Neural progenitor cell (in vitro differentiated cells): ENCODE measurements at places on chromosomes 12 and 14.
A peak's percentile ranks its signal among the peaks of the same experiment; 100 is the strongest.

DNA sequence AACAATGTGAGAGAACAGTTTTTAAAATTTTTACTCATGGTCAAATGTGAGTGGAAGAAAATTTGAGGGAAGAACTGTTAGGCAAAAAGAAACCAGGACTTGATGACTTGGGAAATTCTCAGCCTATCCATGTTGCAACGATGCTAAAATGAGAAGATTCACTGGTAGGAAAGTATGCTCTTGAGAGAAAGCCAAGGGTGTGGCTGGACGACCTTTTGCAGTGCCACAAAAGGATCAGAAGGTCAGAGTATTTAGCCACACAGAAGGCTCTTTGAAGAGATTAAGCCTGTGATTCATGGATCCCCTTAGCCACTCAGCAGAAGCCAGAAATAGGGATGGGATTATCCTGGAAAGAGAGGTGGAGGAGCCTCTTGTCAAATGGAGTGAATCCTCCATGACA, 336.8 kb downstream of the LRIG3 start:
- no peak overlapping the region for H3K4me3 ChIP-seq
- DNase-seq = peak; percentile 62
- no peaks in the 10 kb centered on the region for H3K27me3 ChIP-seq
- peaks cover 15% of the 10 kb centered on the region for H3K4me1 ChIP-seq

DNA sequence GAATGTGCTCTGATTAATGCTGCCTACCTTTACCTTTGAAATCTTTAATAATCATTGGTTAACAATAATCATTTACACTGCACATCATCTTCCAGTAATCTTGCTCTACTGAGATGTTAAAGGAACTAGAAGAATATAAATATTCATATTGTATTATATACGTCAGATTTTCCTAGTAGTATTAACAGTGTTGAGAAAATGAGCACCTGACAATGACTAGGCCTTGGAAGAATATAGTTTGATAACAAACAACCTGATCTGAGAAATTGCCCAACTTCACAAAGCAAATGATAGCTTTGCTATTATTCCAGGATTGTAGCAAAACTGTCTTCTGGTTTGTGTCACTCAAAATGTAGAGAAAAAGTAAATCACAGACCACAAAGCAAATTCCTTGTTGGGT, 467.1 kb downstream of the NOVA1 start:
- no peaks in the 10 kb centered on the region for H3K27me3 ChIP-seq
- H3K4me3 ChIP-seq = no peak overlapping the region

DNA sequence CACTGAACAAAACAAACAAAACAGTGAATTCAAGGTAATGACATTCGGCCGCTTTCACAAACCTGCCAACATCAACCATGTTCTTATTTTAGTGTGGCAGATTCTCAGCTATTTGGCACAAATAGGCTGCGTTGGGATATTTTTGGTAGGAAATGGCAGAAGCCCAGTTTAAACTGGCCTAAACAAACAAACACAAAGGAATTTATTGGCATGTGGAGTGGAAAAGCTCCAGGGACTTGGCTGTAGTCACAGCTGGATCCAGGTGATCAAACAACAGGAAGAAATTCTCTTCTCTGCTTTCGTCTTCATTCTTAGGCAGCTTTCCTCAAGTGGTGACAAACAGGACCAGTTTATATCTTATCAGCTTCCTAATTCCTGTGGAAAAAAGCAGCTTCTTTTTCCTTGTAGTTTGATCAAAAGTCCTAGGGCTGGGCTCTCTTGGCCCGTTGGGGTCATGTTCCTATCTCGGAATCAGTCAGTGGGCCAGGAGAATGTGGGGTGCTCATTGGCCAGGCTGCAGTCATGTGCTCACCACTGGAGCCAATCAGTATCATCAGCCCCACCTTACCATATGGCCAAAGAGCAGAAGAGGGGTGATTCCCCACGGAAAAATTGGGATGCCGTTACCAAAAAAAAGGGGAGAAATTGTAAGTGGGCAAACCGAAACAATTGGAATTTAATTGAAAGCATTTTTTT, 22.6 kb downstream of the C12orf75 start:
- no peaks in the 10 kb centered on the region for H3K36me3 ChIP-seq
- no peak overlapping the region for H3K4me3 ChIP-seq
- no peak overlapping the region for H3K27ac ChIP-seq
- H3K4me1 ChIP-seq = peaks cover 21% of the 10 kb centered on the region
- no peaks in the 10 kb centered on the region for H3K27me3 ChIP-seq

- DNase-seq = no peak
- H3K36me3 ChIP-seq = no peaks in the 10 kb centered on the region
- peaks cover 22% of the 10 kb centered on the region for H3K4me1 ChIP-seq
- H3K27ac ChIP-seq = no peak overlapping the region
- H3K27me3 ChIP-seq = peaks cover 4% of the 10 kb centered on the region
Observed at GRCh38 chr12:47087088-47087688, 7.4 kb upstream of the AMIGO2 start.

DNA sequence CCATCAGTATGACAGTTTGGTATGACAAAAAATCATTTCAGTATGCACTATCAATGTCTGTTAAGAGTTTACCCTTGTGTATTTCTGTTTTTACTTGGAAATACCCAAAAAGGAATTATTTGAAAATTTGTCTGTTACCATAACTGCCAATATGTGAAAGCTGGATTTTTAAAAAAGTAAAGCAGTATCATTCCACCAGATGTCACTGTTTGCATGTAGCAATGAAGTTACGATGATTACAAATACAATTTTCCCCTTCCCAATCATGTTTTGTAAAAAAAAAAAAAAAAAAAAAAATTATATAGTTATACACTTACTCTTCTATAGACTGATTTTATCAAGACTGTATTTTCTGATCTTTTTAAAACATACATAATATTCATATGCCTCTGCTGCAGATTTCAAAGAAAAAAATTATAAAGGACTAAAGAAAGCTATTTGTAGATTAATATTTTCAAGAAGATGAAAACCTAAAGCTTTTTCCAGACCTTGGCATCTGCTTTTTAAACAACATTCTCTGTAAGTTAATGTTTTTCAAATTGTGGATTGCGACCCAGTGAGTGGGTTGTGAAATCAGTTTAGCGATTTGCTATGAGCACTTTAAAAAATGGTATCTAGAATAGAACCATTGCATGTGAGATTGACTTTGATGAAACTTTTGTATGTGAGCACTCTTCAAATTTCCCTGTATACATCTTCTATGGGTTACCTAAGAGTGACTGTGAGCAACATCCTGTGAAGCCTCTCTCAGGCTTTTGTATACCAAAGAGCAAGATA, 114.2 kb downstream of the TTC6 start:
- no peak for DNase-seq
- no peak overlapping the region for H3K4me3 ChIP-seq
- no peak overlapping the region for H3K27ac ChIP-seq
- no peaks in the 10 kb centered on the region for H3K36me3 ChIP-seq
